ENCODE measurements at places on chromosomes 5 and 9.

- DNase-seq, result no peak
These were observed 67.5 kb downstream of the PAX5 start for GRCh38 chr9:36966371-36967097.

- DNase-seq, result peak; percentile 50
These were observed 149.7 kb upstream of the SPRY4 start for GRCh38 chr5:142474431-142475094.

DNA sequence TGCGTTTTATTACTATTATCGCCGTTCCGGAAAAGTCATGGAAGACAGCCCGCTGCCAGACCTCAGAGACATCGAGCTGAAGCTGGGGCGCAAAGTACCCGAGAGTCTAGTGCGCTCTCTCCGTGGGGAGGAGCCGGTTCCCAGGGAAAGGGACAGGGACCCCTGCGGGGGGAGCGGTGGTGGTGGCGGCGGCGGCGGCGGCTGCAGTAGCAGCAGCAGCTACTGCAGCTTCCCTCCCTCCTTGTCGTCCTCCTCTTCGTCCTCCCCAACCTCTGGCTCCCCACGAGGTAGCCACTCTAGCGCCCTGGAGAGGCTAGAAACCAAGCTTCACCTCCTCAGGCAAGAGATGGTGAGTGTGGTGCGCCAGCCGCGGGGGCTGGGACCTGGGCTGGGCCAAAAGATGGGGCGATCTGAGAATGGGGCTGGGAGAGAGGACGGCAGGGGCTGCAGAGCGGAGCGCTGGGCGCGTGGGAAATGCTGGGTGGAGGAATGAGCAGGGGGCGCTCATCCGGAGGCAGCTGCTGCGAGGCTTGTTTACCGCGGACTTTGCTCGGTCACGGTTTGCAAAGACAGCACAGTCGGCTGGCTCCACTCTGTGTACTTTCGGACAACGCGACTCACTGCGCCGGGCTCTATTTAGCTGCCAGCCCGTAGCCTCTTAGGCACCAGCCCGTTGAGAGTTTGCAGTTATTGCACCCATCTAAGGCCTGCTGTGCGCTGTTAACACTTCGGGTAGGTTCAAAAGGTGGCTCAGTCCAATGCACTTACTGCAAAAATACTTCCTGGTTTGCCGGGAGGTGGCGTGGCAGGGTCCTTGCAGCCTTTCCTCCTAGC lies 1.1 kb downstream of the LURAP1L start:
- peak; percentile 91 for DNase-seq

GRCh38 chr5:56281489-56282165 lies 48.5 kb upstream of the ANKRD55 start:
- no peak for DNase-seq

DNA sequence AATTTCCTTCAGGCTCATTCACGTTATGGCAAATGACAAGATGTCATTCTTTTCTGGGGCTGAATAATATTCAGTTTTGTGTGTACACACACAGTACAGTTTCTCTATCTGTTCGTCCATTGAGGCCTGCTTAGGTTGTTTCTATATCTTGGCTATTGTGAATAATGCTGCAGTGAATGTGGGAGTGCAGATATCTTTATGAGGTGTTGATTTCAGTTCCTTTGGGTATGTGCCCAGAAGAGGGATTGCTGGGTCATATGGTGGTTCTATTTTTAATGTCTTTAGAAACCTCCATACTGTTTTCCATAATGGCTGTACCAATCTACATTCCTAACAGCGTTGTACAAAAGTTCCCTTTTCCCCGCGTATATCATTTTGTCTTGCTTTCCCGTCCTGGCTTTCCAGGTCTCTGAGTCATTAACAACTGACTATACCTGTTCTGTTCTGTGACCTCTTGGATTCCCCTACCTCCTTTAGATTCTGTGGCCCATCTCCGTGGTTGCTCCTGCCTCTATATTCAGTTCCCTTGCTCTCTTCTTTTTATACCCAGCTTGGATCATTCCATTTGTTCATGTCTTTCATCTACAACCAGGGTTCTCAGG lies 6.8 kb downstream of the SNX30 start:
- DNase-seq, result no peak

- DNase-seq, result peak; percentile 49
These were observed 71.5 kb upstream of the PALM2AKAP2 start for GRCh38 chr9:109708451-109708945.

DNA sequence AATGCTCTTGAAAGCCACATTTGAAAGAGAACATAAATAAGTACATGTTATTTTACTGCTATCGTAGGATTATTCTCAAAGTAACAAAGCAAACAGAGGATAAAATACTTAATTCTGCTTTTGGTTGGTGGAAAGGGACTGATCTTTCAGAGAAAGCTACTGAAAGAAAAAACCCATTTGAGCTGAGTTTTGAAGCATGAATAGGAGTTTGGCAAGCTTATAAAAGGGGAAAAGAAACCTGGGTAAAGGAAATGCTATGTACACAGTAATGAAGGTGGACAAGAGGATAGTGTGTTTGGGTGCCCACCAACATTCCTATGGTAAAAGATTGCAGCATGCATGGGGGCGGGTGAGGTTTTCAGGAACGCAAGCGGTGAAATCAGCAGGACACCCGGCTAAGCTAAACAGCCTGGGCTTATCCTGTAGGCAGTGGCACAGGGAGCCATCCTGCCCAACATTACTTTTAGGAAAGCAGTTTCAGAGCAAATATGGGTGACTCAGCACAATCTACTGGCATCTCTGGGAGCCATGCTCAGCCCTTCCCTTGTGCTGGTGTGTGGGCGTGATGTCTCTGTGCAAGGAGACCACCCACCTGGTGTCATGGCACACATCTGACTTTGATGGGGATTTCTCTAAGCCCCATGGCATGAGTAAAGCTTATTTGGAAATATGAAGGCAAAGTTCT lies 673.9 kb upstream of the KLF4 start:
- DNase-seq, result peak; percentile 31

DNA sequence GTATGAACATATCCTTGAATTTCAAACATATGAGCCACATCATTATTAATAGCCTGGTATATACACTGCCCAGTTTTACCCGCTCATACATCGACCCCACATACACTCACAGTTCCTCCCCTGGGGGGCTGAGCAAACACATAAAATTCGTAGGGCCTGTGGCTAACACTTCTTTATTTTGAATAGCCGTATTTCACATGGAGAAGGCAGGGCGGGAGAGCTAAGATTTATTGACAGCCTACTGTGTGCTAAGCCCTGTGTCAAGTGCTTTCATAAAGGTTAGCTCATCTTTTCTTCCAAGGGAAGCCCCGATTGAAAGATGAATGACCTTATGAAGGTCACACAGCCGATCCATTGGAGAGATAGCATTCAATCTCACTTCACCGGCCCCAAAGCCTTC lies 134.4 kb downstream of the ENC1 start:
- no peak for DNase-seq

GRCh38 chr5:72325566-72326305 lies 5.6 kb downstream of the PTCD2 start:
- DNase-seq, result peak; percentile 65

GRCh38 chr5:56026863-56027300 lies 32.1 kb upstream of the IL6ST start:
- peak; percentile 66 for DNase-seq
